ENCODE measurements at places on chromosomes 16 and 17.

DNA sequence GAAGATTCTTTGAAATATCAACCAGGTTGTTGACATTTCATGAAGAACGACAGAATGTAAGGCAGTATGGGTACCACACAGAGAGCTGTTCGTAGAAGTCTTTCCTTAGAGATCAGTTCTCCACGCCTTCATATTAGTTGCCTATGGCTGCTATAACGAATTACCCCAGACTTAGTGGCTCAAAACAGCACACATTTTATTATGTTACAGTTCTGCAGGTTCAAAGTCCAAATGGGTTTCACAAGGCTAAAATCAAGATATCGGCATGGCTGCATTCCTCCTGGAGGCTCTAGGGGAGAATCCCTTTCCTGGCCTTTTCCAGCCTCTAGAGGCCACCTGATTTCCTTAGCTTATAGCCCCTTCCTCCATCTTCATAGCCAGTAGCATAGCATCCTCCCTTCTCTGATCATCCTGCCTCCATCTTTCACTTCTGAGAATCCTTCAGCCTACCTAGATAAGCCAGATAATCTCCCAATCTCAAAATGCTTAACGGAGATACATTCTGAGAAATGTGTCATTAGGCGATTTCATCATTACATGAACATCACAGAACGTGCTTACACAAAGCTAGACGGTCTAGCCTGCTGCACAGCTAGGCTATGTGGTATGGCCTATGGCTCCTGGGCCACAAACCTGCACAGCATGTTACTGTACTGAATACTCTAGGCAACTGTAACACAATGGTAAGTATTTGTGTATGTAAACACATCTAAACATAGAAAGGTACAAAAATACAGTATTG, 26.0 kb downstream of the ERCC4 start:
- no peak for DNase-seq

DNA sequence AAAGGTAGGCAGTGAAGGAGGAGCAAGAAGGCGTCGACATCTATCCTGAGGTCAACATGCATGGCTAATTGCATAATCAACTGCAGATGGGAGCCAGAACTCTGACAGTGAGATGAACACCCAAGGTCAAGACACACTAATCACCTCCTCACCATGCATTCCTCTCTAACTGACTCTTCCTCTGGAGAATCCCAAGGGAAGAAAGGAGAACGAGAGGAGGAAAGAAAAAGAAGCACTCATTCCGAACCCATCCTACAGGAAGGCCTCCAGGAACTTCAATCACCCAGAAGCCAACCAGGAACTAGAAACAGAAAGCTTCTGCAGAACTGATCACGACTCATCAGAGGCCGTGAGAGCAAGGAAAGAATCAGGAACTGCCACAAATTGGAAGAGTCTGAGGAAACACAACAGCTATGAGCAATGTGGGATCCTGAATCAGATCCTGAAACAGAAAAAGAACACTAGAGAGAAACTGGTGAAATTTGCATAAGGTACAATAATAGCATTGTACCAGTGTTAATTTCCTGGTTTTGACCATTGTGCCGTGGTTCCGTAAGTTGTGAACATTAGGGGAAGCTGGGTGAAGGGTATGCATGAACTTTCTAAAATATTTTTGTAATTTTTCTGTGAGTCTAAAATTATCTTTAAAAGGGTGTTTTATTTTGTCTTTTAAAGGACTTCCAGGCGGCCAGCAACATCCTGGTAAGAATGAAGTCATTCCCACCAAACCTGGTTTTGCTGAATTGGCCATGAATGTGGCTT, 10.0 kb upstream of the BEAN1 start:
- no peak for DNase-seq

DNA sequence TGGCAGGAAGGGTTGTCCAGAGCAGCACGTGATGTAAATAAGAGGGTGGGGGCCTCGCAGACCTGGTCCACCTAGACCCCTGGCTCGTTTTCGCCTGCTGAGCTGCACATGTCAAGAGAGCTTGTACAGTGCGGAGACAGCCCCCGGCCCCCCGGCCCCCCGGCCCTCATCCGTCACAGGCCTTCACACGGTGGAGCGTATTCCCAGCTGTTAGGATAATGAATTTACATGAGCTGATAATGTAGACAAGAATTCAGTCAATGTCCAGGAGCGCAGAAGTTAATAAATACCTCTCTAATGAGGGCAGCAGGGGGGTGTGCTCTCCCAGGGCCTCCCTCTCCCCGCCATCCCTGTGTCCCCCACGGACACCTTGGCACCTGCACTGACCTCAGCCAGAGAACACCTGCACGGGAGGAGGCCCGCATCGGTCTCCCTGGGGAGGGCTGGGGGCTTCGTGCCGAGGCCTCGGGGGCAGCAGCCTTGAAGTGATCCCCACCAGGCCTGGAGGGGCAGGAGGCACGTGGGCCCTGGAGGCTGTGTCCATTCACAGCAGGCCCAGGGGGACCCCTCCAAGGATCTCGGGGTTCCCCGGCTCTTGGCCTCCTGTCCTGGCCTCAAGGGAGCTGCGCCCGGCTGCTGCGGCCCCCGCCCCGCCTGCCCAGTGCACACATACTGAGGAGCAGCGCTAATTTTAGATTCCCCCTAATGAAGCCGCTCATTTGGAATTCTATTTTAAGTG, 14.6 kb downstream of the GSE1 start:
- no peak for DNase-seq

DNA sequence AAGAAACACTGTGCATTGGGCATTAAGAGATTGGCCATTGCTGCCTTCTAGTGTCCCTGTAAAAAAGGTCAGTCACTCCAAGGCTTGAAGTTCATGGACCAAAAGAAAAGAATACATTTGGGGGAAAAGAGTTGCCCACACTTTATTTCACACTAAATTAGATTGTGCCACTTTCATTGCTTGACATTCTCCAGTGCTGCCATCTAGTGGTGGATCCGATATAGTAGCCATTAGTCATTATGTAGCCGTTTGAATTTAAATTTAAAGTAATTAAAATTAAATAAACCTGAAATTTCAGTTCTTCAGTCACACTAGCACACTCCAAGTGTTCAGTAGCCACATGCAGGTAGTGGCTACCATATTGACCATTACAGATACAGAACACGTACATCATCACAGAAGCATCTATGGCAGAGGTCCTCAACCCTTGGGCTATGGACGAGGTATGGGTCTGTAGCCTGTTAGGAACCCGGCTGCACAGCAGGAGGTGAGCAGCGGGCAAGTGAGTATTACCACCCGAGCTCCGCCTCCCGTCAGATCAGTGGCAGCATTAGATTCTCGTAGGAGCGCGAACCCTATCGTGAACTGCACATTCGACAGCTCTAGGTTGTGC, 21.9 kb upstream of the CDH5 start:
- DNase-seq: no peak

GRCh38 chr17:1137465-1137894, 42.3 kb downstream of the ABR start:
- DNase-seq: no peak
